ENCODE measurements at places on chromosomes 1 and 21.

DNA sequence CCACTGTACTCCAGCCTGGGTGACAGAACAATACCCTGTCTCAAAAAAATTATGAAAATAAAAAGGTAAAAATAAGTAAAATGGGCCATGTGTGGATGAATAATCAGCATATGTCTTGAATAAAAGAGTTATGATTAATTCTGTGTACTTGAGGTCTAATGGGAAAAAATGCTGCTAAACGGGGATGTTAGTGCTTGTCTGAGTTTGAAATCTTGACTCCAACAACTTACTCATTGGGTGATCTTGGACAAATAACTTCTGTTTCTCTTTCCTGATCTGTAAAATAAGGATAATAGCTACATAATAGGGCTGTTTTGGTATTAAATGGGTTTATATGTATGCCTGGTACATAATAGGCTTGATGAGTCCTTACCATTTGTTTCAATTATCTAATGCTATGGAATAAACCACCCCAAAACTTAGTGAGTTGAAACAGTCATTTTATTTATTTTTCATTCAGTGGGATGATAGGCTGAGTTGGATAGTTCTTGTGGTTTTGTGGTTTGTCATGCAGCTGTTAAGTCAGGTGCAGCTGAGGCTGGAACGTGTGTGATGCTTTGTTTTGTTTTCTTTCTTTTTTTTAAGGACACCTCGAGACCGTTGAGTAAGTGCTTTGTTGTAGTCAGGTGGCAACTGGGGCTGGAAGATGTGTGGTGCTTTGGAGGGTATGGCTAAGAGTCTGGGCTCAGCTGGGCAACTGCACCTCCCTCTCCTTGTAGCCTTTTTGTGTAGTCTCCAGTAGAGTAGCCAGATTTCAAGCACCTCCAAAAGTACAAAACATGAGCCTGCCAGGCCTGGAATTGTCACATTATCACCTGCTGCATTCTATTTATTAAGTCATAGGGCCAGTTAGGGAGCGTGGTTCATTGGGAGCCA lies 4.9 kb downstream of the MDM4 start:
- no peak for DNase-seq

DNA sequence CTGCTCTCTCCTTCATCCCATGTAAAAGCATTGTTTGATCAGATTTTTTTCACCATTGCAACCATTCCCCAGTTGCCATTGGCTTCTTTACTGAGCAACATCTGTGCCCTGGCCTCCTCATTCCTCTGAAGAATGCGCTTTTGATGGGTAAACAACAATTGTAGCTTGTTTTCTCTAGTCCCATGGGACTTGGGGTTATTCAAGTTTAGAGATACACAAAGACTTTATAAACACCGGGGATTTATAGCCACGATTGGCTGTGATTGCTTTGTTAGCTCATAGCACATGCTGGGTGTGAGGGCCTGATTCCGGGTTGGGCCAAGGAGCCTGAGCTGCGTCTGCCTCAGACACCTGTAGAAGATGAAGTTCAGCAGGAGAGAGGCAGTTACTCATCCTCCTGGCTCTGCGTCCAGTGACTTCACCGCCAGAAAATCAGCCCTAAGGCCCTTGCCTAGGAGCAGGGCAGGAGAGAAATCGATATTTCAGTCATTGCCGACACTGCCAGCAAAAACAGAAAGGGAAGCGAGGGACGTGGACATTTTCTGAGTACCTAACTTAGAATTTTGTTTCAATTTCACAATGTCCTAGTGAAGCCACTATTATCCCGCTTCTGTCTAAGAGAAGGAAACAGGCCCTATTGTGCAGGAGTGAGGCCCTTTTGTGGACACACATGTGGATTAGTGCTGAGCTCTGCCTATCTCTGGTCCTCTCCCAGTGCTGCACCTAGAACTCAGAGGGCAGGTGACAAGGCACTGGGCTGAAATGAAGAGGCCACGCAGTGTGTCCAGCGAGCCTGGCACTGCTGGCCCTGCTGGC lies 159.8 kb upstream of the USP24 start:
- DNase-seq = no peak

DNA sequence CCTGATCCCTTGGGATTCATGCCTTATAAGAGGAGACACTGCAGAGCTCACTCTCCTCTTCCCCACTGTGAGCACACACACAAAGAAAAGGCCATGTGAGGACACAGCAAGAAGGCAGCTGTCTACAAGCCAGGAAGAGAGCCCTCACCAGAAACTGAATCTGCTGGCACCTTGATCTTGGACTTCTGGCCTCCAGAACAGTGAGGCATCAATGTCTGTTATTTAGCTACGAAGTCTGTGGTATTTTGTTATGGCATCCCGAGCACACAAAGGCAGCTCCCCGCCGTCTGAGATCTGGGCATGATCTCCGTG lies 47.1 kb upstream of the RPL11 start:
- DNase-seq = no peak

DNA sequence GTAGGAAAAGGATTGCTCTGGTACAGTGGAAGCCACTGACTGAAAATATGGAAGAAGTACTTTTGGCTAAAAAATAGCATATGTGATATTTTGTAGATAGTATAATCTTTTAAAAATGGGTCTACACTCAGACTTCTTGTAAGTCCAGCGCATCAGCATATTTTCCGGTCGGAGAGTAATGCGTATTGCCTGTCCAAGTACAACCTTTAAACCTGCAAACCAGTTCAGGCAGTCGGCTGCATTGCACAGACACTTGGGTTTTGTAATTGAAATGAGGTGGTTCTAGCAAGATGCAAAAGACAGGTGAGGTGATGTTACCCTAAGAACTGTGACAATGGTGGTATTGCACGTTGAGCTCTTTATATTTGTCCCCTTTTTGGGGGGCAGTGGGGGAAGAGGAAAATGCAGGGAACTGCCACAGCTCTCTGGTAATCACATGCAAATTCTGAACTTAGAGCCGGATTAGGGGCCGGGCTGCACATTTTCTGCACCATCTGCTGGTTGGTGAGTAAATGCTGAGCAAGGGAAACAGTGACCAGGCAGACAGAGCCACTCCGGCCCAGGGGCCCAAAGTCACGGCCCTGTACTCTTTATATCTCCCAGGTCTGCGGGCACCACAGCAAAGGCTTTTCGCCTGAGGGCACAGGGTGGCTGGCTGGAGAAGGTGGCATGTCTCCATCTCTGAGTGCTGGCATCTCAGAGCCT lies 2.3 kb downstream of the GPR137B start:
- DNase-seq = no peak

DNA sequence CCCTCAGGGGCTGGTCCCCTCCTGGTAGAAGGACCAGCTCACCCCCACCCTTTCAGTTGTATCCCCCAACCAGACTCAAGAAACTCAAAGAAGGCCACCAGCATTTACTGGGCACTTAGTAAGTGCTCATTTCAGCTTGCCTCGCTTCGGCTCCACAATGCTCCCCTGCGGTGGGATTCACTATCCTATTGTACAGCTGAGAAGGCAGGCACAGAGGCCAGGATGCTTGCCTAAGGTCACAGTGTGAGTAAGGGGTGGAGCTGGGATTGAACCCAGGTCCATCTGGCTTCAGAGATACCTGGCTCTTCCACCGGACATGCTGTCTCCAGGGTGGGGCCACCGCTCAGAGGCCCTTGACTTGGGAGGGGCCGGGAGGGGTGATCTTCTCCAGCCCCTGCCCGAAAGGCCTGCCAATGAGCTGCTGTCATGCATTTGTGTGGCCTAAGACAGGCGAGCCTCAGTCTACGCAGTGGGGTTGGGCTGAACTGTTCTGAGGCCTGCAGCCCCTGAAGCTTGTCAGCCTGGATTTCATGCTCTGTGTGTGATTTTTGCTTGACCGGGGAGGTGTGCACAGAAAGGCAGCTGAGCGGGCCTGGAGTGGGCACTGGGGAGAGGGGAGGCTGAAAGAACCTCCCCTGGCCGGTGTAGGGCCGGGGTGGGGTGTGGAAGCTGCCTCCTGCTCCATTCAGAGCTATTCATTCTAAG lies 48.1 kb downstream of the DMRTB1 start:
- no peak for DNase-seq

GRCh38 chr1:207867136-207868109 lies 43.5 kb downstream of the CD34 start:
- DNase-seq = no peak

- no peak for DNase-seq
Observed at GRCh38 chr1:192005976-192006375, 152.3 kb upstream of the RGS18 start.

DNA sequence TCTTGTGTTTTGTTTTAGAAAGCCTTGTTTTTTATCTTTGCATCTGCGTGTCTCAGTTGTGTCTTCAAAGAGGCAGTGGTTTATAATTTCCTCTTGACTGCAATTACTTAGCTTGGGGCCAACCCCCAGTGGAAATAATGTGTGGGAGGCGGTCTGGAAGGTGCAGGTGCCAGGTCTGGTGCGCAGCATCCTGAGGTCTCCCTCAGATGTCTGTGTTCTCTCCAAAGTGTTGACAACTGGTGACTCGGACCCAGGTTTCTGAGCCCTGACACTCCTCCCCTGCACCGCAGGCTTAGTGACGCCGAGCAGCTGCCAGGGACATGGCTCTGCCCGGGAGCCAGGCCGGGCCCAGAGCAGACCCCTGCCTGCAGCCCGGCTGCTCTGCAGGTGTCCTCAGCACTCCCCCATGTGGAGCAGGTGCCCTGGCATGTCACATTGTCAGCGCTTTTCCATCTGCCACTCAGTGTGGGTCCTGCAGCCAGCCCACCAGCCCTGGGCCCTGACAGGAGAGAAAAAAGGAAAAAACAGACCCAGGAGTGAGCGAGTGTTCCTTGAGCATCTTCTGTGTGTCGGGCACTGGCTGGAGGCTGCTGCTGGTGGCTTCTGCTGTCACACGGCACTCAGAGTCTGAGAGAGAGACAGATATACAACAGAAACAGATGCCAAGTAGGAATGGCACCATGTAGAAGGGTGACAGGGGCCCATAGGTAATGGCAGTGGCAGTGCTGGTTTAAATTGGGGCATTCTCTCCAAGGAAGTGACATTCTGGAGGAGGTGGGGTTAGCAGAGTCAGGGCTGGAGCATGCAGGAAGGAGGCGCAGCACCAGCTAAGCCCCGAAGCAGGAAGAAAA lies 24.8 kb upstream of the SELENON start:
- no peak for DNase-seq

DNA sequence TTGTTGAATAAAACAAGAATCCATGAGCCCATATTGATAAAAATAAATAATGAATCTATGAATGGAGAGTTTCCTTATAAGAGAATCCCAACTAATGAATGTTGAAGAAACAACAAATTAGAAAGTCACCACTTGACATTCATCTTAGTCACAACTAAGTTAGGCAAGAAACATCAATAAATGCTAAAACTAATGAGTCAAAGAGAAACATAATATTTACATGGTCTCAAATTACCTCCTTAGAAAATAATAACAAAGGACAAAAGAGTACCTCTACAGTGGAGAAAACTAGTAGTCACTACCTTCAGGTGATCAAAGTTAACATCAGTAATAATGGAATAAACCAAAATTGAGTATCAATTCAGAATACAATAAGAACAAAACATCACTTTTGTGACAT lies 93.5 kb downstream of the AKT3 start:
- DNase-seq = no peak
